ENCODE measurements at places on chromosomes 6 and 20. TPM values are rescaled to one million over a fixed set of nuclear protein-coding genes. Genes with fewer than 3 reads are reported as not detected.
A peak's percentile ranks its signal among the peaks of the same experiment; 100 is the strongest.

DNA sequence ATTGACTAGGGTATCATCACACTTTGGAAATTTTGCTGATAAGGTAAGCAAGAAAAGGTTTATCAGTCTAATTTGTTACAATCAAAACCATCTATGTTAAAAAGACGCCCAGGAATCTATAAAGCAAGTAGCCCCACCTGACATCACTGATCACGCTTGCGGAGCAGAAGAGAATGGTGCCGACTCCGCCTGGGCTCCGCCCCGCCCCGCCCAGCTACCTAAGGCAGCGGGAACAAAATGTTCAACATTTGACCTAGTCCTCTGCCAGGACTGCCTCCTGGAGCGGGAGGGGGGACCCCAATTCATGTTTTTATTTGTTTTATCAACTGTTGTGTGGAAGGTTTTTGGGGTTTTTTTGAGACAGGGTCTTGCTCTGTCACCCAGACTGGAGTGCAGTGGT is 520.5 kb downstream of the PREX1 start:
- DNase-seq = no peak

DNA sequence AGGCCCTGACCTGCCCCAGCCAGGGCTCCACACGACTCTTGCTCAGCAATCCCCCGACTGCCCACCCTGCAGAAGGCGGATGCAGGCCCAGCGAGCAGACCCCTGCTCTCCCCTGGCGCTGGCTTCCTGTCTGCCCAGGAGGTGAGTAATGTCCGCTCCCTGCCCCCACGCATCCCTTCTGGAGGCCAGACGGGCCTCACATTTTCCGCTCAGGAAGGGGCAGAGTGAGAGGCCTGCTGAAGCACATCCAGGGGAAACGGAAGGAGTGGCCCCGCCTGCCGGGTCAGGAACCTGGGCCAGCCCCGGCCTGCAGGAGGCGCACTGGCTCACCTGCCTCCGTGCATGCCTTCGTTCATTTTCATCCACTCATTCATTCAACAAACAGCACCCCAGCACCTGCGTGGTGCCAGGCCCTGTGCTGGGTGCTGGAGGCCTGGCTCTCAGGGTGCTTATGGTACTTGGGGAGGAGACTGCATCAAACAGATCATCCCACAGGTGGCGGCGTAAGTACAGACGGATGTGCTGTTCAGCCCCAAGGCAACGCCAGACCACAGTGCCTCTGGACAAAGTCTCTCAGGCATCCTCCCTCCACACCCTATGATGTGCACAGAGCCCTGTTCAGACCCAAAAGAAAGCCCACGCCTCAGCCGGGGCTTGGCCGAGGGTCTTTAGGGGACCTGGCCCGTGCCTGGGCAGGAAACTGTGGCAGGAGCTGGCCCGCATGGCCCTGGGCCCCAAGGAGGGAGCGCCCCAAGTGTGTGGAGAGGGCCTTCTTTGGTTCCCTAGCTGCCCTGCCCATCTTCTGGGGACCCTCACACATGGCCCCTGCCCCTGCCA is 112.1 kb downstream of the ASXL1 start:
- no peak for DNase-seq

PI16 gene
- total RNA-seq = 62.2 TPM

ZBTB12 gene
- total RNA-seq = 0.20 TPM

TRIM15 gene
- total RNA-seq = not detected

LY6G6F gene
- 1.5 TPM for total RNA-seq

DNA sequence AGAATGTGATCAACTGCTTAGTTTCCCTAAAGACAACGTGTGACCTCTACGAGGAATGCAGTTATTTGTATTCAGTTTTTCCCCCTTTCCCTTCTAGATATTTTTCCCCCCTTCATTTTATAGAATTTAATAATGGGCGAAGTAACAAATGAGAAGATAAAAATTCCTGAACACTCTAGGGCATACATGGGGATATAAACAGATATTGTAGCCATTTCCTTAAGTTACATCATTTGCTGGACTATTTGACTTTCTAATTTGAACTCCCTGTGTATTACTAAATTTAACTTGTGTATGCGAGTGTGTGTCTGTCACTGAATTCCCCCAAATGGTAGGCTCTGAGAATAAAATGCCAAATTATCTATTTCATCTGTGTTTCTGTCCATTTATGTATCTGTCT is 99.0 kb upstream of the ZFP64 start:
- no peak for DNase-seq

GRCh38 chr6:91824331-91824730 is 1237.5 kb upstream of the MAP3K7 start:
- DNase-seq = no peak

GRCh38 chr20:51013577-51014330 is 9.2 kb downstream of the KCNG1 start:
- DNase-seq = no peak

DNA sequence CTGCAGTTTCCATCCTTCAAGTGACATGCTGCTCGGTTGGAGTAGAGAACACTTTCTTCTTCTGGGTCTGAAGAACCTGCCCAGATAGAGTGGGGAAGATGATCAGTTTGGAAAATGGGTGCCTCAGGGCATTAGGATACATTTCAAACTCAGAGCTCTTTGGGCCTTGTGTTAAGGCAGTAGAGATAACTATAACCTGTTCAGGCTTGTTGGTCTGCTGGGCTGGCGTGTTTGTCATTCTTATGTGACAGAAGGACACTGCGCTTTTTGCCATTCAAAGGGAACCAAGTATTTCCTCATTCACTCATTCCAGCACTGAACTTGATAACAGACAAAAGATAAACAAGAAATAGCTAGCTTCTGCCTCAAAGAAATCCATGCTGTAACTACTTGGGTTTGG is 3.8 kb downstream of the TOMM34 start:
- DNase-seq = no peak

- no peak for DNase-seq
Observed at GRCh38 chr20:64144144-64144912, 19.9 kb upstream of the MYT1 start.

RAD21L1 gene
- total RNA-seq = not detected

DNA sequence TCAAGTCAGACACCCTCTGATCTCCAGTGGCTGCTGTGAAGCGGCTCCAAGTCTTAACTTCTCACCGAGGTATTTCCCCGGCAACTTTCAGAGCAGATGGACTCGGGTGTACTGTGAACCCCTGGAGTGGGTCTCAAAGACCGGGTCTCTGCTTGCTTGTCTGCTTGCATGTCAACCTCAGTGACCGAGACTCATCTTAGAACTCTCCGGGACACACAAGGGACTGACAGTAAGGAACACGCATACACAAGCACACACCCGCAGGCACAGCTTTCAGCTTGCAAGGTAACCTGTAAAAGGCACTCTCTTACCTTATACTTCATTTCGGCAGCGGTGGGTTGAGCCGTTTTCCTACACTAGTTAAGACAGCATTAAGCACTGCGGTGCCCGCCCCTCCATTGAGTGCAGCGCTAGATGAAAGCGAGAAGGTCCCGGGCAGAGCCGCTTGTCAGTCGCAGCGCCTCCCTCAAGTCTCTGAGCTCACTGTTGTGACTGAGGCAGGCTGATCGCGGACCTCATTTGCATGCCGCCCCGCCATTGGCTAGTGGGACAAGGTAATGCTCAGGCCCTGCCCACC is at the start of gene NEDD9:
Gene NEDD9 (minus strand): TSS at position 476 of the 577 bp plus-strand sequence. CDS start 153 bp downstream, at position 323.
- peak; percentile 95 for DNase-seq

ZNF311 gene
- not detected for total RNA-seq

PTK6 gene
- 0.20 TPM for total RNA-seq

GRCh38 chr6:134902936-134903335 is 47.0 kb downstream of the ALDH8A1 start:
- DNase-seq = no peak

NOL7 gene
- 50.2 TPM for total RNA-seq

DNA sequence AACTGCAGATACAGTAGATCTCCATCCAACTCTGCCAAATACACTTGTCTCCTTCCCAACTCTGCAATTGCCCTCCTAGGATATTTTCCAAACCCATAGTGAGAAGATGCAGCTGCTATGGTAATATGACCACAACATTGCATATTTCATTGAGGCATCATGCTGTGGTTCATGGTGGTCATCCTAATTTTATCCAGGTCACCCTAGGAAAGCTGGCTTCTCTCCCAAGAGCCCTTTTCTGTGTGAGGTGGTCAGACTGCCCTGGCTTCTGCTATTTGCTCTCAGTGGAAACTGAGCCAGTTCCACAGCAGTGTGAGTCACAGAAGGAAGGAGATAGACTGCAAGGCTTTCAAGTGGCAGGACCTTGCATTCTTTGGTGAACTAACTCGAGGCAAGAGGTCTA is 5.5 kb downstream of the OGFRL1 start:
- no peak for DNase-seq

DNA sequence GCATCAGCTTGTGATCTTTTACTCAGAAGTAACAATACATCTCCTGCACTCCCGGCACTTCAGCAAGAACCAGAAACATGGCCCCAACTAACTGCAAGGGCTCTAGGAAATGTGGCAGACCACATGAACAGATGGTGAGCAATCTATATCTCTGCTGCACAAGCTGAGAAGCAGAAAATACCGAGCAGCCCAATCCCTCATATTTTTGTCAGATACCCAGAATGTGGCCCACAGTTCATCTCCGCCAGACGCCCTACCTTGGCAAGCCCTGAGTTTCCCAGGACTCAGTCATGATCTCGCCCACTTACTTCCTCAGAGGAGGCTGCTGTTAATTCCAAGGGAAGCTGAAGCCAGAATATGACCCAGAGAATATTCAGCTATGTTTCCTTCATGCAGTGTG is 63.1 kb upstream of the PHACTR1 start:
- DNase-seq = no peak

GRCh38 chr20:50690650-50691572 is at the start of gene RIPOR3:
RIPOR3 (minus strand) TSS chr20:50691542; CDS start chr20:50691128, 414 bp downstream.
- no peak for DNase-seq

HUS1B gene
- total RNA-seq = 4.8 TPM

- DNase-seq = no peak
Observed at GRCh38 chr6:112781241-112781640, 434.1 kb downstream of the RFPL4B start.

GRCh38 chr6:159038914-159039884 is 5.6 kb downstream of the TAGAP start:
- peak; percentile 65 for DNase-seq

GRCh38 chr6:157987788-157988699 is 6.4 kb downstream of the SYNJ2 start:
- no peak for DNase-seq

DNA sequence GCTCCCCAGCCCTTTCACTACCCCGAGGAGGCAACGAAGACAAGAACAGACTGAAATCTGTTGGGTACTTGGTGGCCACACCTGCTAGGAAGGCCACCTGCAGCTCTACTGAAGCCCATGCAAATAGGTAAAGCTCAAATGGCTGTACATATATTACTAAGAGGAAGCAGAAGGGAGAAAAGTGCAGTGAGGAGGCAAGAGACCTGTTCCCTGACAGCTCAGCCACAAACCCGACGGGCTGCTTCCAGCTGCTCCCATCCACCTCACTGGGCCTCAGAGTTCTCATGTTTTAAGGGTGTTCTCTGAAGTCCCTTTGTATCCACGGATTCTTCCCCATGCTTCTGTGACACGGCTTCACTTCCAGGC is 24.6 kb downstream of the TRAM2 start:
- DNase-seq = no peak

DHX16 gene
- 33.8 TPM for total RNA-seq

- DNase-seq = no peak
Observed at GRCh38 chr6:17621003-17621402, 20.9 kb downstream of the FAM8A1 start.

DNA sequence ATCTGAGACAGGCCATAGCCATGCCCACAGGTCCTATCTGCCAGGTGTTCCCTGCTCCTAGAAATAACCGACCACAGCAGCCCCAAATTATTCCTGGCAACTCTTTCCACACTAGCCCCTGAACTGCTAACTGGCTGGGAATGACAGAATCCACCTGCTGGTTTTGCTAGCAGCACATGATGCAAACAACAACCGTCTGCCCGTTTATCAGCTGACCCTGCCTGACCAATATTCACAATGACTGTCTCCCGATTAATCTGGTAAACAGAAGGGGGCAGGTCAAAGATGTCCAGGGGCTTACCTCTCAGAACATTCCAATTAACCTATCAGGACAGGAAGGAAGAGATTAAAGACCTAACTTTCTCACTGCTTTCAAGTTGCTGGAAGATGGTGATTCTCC is 101.5 kb downstream of the NRSN1 start:
- DNase-seq = no peak

WFDC5 gene
- not detected for total RNA-seq

DNA sequence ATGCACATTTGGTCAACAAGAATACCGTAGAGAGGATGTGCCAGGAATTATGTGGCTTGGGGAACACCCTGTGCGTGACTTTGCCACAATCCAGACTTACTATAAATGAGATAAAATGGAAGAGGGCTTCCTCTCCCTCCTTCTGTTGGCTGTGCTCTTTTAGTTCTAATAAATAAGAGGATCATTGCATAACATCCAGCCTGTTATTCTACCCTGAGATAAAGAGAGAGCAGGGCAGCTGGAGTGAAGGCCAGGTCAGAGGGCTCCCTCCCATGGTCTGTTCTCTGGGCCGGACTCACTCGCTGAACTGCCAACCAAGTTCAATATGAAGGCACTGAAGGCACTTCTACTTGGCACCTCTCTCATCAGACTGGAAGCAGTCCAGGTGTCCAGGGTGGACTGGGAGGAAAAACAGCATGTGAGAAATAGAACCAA is 91.7 kb downstream of the MTFR2 start:
- no peak for DNase-seq

- no peak for DNase-seq
Observed at GRCh38 chr6:7419065-7419464, 29.5 kb downstream of the RIOK1 start.

GRCh38 chr20:8018958-8019245 is 659 bp downstream of the TMX4 start:
- DNase-seq = peak; percentile 81

DNA sequence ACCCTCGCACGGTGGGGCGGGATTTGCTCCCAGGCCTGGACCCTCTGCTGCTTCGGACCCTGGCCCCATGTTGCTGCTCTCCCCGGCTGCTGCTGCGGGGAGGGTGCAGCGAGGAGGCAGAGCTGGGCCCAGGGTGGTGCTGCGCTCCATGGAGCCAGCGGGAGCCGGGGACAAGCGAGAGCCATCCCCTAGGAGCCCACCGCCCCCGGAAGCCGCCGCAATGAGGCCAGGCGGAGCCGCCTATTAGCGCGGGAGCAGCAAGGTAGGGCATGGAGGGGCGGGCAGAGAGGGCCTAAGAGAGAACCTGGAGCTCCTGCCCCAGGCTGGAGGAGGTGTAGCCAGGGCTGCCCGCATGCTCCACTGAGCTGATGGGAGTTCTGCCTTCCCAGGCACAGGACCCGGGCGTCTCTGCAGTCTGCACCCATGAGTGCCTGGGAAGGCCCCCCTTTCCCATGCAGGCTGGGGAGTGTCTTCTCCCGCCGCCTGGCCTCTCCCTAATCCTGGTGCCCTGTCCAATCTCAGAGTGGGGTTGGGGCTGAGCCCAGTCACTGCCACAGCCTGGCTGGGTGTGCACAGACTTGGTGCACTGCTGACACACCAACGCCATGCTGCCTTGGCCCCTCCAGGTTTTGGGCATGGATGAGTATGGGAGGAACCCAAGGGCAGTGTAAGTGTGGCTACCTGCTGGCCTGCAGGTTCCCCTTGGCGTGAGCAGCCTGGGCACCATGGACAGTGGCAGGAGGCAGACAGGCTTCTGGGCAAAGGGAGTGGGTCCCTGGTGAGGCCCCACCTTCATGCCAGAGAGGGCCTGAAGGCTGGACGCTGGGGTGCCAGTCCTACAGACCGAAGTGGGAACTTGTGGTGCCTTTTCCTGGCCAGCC is 360.6 kb upstream of the MAP3K7 start:
- DNase-seq = no peak

FRMD1 gene
- total RNA-seq = not detected

MARCKS gene
- not detected for total RNA-seq

GRCh38 chr6:69988458-69989126 is 122.2 kb downstream of the COL19A1 start:
- DNase-seq = no peak

PNPLA1 gene
- total RNA-seq = 0.25 TPM
